ENCODE measurements at places on chromosomes 13 and 19.

GRCh38 chr13:91398413-91399188, at the start of gene GPC5:
GPC5 (plus strand) TSS chr13:91398621.
- DNase-seq = peak; percentile 100

- DNase-seq = no peak
Observed at GRCh38 chr19:4902796-4903195, at the start of gene ARRDC5. ARRDC5 (minus strand) TSS chr19:4902896; CDS start chr19:4902825, 71 bp downstream.

DNA sequence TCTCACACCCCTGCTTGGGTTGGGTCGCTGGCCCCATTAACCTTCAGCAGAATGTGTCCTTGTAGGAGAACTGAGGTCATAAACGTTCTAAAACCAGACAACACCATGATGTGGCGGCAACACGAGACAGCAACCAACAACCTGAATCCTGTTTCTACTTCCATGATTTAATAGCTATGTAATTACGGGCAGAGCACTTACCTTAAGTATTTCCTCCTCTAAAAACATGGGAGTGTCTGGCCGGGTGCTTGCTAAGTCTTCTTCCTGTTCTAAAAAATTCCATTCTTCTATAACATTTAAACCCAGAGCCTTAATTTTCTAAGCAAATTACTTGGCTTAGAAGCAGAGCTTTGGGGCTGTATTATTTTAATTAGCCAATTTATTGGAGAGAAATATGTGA, 33.5 kb upstream of the IRS2 start:
- DNase-seq = no peak

GRCh38 chr13:63838366-63839110, 2422.9 kb upstream of the PCDH20 start:
- no peak for DNase-seq

DNA sequence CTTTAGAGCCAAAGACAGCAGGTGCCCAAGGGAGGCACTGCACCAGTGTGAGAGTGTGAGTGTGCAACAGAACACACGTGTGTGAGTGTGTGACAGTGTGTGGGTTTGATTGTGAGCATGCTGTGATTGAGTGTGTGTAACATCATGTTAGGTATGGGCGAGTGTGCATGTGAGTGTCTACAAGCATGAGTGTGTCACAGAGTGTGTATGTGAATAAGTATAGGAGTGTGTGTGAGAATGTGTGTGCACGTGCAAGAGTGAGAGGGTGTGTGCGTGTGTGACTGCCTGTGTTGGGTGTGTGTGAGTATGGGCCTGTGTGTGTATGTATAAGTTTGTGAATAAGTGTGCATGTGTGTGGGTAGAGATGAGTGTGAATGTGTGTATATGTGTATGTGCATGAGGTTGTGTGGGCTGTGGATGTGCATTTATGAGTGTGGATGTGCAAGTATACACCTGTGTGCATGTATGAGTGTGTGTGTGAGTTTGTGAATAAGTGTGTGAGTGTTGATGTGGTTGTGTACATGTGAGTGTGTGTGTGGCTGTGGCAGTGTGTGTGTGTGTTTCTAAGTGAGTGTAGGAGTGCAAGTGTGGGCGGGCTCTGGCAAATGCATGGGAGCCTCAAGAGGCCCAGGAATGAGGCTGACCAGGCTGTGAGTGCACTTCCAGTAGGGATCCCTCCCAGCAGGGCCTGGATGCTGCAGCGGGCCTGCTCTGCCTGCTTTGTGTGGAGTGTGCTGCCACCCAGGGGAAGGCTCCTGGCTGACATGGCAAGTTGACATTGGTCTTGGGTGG, 198.4 kb downstream of the COL4A1 start:
- DNase-seq = peak; percentile 38

- DNase-seq = no peak
Observed at GRCh38 chr13:58583966-58584365, 952.4 kb downstream of the PCDH17 start.

GRCh38 chr19:45079911-45080370, 881 bp downstream of the GEMIN7 start:
- DNase-seq = no peak

GRCh38 chr19:898663-899062, 5.4 kb downstream of the RNU6-9 start:
- DNase-seq = no peak

DNA sequence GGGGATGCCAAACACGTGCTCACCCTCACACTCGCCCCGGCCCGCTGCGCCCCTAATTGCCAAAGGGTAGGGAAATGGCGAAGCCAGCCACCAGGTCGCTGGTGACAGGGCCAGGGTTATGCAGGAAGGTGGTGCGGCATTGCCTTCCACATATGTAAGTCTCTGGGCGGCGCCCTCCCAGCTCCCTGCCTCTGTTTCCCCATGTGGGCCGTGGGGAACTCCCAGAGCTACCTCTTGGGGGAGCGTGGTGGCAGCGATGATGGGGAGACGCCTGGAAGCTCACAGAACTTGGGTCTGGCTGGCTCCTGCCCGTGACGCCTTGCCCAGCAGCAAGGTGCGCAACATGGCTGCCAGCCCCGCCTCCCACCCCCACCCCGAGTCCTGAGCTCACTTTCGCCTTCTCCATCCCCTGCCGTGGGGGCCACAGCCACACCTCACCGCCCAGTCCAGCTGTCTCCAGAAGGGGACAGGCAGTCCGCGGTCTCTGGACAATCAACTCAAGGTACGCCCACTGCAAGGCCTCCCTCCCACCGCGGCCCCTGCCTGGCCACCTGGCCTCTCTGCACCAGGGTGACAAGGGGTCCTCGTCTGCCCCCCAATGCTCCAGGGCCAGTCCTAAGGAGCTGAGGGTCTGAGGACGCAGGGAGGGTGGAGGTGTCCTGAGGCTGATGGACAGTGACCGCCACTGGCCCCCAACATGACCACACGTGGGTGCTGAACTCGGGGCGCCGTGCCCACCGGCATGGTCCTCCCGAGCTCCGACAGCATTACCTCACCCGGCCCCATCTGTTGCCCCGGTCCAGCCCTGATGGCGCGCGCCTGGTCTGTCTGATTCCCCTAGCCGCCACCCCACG, 6.6 kb downstream of the C19orf25 start:
- DNase-seq = no peak

DNA sequence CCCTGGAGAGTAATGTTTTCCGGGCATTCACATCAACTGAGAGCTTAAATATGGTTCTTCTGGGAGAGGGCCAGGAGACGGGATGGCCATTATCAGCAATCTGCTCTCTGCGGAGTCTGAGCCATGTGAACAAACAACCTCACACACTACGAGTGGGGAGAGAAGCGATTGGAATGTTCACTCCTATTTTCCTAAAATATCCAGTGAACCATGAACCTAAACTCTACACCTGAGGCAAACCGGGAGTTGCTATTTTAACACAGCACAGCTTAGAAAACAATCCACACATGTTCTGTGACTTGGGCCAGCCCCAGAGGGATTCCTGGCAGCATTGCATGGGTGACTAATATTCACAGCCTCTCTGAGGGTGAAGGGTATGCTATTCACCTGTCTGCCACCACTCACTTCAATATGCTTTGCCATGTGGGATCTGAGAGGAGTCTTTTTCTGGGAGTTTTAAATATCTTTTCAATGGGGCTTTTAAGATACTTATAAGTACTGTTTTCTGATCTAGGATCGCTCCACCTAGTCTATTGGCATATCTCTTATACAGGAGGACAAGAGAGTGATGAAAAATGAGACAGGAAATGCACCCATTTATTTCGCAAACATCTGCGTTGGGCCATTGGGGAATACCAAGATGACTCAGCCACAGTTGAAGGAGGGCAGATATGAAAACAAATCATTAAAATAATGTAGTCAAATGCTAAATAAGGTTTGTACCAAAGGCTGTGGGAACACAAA, 72.6 kb upstream of the SERP2 start:
- no peak for DNase-seq

- no peak for DNase-seq
Observed at GRCh38 chr13:94109715-94110374, 369.6 kb downstream of the DCT start.

DNA sequence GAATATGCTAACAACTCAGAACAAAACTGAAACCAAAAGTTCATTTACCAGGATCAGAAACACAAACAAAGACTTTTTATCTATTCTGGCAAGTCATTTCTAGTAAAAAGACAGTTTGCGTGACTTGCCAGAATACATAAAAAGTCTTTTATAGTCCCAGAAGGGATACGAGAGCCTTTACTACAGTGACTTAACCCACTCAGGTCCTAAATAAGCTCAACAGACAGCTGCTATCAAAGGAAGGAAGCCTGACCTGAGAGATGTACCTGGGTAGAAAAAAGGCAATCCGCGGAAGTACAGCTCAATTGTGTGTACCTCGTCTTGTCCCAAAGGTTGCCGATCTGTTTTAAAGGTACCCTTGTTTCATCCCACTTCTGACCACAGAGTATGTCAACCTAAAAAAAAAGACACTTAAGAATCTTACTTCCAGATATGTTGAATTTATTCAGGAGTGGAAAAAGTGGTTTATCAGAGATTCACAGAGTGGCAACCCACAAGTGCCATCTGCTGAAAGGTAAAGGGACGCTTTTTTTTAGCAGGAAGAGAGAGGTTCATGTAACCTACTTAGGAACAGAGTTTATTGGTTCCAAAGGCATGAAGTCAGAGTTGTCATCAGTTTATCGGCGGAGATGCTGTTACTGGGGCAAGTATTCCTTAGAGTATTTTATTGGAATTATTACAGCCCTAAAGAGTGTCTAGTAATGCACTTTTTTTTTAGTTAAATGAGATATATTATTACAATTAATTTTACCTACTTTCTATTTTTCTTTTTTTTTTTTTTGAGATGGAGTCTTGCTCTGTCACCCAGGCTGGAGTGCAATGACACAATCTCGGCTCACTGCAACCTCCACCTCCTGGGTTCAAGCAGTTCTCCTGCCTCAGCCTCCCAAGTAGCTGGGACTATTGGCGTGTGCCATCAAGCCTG, 69.7 kb upstream of the C1QTNF9B start:
- no peak for DNase-seq

DNA sequence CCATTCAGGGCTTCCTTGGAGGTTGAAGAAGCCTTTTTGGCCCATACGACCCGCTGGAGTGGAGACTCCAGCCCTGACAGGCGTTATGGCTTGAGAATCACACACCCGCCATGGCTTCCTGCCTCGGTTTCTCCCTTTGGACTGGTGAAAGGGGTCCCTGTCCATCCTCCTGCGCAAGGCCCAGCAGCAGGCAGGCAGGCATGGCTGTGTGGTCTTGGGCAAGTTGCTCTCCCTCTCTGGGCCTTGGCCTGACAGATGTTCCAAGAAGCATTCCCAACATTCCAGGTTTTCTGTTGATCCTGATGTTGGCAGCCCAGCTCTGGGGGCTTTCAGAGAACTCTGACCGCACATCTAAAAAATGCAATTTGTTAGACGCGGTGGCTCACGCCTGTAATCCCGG, 8.1 kb downstream of the PTPRS start:
- DNase-seq = no peak

DNA sequence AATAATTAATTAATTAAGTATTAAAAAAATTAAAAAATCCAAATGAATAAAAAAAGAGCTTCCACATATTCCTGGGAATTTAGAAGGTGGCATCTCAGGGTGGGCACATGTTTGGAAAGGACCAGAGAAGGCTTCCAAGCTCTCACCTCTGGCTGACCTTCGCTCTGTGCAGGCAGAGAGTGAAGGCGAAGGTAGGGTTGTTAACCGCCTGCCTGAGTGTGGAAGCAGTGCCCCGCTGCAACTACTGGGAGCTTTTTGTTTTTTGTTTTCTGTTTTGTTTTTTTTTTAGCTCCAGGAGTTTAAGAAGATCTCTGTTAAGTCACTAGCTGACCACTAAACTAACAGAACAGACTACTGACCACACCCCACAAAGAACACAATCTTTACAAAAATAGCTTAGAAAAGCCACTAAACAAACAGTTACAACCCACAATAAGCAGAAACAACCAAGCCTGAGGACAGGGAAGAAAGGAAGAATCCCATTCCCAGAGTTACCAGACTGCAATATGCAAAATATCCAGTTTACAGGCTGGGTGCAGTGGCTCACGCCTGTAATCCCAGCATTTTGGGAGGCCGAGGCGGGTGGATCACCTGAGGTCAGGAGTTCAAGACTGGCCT, 11.4 kb downstream of the ZNF541 start:
- DNase-seq = no peak

DNA sequence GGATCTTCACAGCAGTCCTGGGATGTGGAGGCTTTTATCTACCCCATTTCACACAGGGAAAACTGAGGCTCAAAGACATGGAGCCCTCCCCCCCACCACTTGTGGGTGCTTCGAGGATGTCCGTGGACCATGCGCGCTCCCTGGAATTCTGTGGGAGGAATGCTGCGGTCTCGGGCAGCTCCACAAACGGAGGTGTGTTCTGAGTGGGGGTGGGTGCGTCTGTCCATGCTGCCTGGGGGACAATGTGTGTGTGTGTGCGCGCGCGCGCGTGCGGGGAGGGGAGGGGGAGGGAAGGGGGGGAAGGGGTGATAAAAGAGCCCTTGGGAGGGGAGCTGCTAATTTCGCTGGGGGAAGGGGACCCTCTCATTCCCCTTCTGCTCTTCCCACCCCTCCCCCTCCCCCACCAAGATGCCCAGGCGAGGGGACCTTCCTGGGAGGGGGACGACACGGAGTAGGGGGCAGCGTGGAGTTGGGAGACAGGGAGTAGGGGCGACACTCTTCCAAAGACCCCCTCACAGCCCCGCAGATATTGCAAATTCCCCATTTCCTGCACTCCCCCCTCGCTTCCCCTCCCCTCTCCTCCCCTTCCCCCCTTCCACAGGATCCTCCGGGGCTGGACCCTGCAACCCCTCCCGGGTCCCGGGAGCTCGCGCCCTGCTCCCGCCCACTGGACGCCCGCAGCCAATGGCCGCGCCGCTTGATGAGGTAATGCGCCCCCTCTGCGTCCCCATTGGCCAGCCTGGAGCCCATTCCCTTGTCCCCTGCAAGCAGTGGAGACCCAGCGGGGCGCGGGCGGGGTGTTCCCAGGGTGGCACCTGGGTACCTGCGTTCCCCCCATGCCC, 18.9 kb upstream of the ZNRF4 start:
- peak; percentile 99 for DNase-seq

DNA sequence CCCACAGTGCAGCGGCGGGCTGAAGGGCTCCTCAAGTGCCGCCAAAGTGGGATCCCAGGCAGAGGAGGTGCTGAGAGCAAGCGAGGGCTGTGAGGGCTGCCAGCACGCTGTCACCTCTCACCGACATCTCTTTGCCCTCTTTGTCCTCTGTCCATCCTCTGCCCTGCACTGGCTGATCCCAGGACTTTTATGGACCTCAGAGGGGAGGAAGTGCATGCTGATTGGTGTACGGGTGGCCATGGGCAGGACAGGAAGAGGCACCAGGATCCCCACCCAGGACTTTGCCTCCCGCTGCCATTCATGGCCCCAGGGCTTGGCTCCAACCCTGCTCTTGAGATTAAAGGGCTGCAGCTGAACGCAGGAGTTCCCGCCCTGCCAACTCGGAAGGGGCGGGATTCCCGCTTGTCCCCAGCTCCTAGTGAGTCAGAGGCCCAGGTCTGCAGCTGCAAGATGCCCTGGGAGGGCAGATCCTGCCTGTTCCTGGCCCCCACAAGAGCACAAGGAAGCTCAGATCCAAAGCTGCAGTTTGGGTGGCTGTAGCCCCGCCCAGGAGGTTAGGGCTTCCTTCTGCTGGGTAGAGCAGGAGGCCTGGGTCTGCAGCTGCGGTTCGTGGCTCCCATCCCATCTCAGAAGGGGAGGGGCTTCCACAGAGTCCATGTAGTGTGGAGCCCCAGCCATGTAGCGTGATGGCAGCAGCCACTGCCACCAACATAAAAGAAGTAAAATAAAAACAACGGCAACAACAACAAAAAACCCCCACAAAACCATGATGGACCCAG, 1716.7 kb downstream of the SLITRK1 start:
- no peak for DNase-seq
